ENCODE measurements at places on chromosomes 1 and 21. TPM values are rescaled to one million over a fixed set of nuclear protein-coding genes. Genes with fewer than 3 reads are reported as not detected.

Gene NES
- 70.0 TPM for total RNA-seq

Gene MPZ
- 0.18 TPM for total RNA-seq

Gene COL16A1
- 5.0 TPM for total RNA-seq

Gene SLC30A2
- 0.07 TPM for total RNA-seq
